ENCODE measurements at places on chromosomes 5 and 9. TPM values are rescaled to one million over a fixed set of nuclear protein-coding genes. Genes with fewer than 3 reads are reported as not detected.

SPINK6 gene
- polyA plus RNA-seq, result not detected

HRH2 gene
- polyA plus RNA-seq, result 6.2 TPM

FAM240B gene
- polyA plus RNA-seq, result not detected

CERCAM gene
- 43.2 TPM for polyA plus RNA-seq

GRCh38 chr5:54792611-54793404 is 192.6 kb downstream of the ESM1 start:
- DNase-seq, result no peak

DNA sequence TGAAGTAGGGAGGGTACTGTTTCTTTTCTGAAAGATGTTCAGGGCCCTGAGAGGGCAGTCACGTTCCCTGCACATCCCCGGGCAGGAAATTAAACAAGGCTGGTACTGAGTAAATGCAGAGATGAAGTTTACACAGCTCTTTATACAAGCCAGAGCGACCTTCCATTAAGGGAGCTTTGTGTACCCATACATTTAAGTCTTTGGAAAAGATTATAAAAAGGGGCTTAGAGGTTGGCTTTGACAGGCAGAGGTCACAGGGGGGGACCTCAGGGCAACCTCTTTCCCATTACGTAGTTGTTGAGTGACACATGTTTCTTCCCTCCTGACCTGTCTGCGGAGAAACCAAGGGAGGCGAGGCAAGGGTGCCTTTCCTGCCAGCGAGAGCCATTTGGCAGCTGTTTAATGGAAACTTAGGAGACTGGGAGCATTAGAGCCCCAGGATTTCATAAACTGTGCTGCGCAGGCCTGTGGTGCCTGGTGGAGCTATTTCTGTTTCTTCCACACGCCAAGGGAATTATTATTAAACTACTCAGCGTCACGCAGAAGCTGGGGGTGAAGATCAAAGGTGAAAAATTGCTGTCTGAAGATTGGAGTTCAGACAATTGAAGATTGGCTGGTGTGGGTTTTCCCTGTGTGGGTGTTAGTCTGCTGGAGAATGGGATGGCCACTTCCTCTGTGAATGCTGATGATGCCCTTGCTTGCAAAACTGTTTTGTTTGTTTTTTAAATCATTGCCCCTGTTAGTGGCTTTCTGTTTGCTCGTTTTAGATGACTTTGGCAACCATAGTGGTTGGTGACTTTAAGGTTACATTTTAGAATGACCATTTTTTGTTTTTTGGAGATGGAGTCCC is 3.2 kb upstream of the SMIM32 start:
- DNase-seq, result no peak

- DNase-seq, result no peak
Measured at GRCh38 chr5:144117412-144117811, 53.0 kb downstream of the YIPF5 start.

GRCh38 chr5:153361735-153362409 is 128.6 kb upstream of the GRIA1 start:
- DNase-seq, result no peak

DNA sequence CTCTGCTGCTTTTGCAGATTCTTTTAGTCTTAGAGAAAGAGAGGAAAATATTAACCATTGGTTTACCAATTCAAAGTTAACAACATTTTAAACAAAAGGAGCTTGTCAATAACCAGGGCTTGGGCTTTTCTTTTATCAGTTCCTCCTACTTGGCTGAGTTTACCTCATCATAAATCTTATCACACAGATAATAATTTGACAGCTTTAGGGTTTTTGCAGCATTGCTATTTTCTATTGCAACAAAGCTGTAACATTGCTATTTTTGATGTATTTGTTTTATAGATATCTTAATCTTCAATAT is 9.8 kb upstream of the ABL1 start:
- DNase-seq, result no peak

DNA sequence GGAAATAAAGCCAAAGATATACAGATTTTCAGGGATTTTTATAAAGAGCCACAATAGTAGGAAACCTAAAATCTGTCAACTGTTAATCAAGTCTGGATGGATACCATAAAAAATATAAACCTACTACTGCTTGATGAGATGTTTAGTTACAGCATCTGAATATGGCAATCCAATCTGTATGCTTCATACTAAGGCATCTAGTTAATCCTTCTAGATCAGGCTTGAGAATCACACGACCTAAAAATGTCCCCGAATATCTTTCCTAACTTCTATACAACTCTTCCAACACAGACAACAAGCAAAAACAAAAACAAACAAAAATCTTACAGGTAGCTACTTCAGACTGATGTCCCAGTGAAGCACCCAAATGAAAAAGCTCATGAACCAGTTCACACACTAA is 29.8 kb downstream of the SSBP2 start:
- DNase-seq, result no peak

DNA sequence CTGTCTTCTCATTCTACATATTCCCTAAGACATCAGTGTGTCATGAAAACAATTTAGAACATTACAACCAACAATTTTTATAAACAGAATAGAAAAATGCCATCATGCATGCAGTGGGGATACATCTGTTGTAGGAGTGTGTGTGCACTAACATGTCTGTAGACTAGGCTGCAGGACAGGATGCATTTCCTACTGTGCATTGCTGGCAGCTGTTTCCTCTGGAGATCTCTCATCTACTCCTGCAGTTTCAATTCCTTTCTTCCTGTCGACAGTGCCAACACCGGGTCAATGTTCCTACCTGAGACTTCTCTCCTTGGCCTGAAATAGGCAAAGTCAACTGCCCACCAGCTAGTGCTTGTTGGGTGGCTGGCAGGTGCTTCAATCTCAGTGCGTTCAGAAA is 69.8 kb downstream of the ANKH start:
- no peak for DNase-seq

GRCh38 chr5:159208514-159209437 is 577 bp downstream of the RNF145 start:
- peak; percentile 48 for DNase-seq

- no peak for DNase-seq
Measured at GRCh38 chr9:35937227-35937626, 20.7 kb downstream of the OR2S2 start.

DNA sequence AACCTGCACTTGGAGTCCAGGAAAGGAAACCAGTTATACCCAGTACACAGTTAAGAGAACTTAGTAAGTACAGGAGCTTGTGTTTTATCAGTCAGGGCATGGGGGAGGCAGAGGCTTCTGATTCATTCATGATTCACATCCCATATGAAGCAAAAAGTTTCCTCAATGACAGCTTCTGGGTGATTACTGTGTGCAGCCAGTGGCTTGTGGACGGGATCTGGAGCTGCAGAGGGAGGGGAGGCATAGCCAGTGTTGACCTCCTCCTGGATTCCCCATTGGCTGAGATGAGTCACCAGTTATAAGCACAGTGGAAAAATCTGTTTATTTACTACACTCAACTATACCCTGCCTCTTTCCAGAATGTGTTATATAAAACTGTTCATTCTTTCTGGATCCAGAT is 17.7 kb downstream of the IL31RA start:
- no peak for DNase-seq

DNA sequence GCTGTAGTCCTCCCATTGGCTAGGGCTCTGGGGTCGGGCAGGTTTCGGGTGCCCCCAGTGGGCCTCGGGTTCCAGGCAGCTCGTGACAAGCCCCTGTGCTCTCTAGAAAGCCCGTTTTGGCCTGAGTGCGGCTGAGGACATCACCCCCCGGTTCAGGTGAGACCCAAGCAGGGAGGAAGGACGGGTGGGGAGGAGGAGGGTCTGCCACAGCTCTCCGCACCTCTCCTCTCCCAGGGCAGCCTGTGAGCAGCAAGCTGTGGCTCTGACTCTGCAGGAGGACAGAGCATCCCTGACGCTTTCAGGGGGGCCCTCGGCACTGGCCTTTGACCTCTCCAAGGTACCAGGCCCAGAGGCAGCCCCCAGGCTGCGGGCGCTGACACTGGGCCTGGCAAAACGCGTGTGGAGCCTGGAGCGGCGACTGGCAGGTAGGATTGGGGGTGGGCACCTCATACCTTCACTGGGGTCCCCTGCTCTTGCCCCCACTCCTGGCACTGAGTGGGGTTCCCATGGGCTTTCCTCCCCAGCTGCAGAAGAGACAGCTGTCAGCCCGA is 672 bp downstream of the PAXX start:
- DNase-seq, result no peak

DNA sequence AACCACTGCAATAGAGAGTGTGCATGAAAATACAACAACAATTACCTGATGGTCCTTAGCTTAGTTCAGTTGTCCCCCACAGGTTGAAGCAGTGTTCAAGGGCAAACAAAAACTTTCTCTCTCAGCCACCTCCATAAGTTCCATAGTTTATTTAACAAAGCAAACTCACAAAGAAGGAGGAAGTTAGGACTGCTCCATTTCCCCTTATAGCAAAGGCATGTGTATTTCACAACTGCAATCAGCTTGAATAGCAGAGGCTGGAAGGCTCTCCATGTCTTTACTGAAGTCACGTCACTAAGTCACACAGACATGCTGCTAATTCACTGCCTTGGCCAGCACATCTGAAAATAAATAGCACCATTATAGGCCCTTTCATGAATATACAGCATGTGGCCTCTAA is 43.3 kb downstream of the DOCK8 start:
- no peak for DNase-seq

DNA sequence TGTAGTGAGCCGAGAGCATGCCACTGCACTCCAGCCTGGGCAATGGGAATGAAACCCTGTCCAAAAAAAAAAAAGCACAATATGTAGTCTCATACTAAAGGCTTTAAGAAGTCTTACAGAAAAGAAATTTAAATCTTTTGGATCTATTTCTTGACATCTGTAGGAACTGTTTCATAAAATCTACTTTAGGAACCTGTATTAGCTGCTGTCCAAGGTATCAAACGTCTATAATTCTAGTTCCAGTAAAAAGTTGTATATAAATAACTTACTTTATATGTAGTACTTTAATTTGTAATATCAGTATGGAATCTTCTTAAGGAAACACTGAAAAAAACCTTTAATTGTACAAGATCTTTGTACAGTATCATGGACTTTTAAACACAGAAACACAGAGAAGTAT is 106.8 kb upstream of the RASGRF2 start:
- DNase-seq, result no peak

DNA sequence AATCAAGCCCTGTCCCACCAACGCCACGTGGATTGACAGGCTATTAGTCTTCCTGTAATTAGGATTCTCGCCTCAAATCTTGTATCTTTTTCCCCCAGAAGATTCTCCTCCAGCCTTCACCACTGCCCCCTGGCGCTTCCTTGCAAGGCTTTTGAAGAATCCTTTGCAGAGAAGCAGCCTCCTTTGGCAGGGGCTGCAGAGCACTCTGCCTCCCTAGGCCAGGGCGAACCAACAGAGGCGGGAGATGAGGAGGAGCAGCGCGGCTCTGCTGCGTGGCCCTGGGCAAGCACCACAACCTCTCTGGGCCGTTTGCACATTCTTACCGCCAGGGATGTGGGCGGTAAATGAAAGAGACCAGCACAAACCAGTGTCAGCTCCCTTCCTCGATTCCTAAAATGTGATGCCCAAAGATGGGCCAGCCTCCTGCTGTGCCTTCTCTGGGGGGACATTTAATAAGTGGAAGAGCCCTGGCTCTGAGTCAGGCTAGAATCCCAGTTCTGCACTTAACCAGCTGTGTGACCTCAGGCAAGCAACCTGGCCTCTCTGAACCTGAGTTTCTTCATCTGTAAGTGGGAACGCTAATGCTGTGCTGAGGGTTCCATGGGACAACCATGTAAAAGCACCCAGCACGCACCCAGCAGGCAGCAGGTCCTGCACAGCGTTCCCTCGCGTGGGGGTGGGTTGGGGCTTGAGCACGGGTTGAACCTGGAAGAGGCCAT is 128.6 kb downstream of the KCNIP1 start:
- DNase-seq, result no peak

DNA sequence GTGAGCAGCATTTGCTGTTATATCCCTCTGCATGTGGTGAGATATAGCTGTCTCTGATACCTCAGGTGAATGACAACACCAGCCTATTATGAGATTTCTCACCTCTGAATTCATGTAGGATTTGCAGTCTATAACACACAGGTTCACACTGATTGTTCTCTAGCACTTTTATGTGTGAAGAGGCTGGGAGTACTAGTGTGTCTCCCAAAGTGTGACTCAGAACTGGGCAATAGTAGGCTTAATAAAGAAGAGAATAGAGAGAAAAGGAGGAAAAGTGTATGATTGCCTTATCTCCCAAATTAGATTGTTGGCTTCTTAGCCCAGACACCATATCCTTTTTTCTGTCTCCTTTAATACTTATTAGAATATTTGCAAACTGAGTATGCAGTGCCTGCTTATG is 232.0 kb downstream of the PJA2 start:
- DNase-seq, result no peak

DNA sequence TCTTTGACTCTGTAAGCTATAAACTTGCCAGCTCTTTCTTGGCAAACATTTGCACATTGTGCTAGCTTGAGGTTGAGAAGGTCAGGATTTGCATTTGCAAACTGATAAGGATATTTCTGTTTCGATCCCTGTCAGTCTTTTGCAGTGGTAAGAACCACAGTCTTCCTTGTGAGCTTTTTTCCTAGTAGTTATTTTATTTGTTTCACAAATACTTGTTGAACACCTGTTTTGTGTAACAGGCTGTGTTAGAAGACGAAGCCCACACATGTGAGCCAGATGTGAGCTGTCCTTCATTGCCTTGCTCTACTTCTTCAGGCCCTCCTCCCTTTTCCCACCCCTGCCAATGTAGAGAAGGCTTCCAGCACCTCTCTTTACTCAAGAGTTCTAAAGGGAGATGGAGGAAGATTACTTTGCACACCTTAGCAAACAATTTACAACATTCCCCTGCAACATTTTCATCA is 327.0 kb upstream of the KLF4 start:
- DNase-seq, result no peak

- DNase-seq, result no peak
Measured at GRCh38 chr5:110225949-110226348, 500.5 kb downstream of the TMEM232 start.

GRCh38 chr5:147384346-147385193 is 125.3 kb downstream of the DPYSL3 start:
- DNase-seq, result no peak

DNA sequence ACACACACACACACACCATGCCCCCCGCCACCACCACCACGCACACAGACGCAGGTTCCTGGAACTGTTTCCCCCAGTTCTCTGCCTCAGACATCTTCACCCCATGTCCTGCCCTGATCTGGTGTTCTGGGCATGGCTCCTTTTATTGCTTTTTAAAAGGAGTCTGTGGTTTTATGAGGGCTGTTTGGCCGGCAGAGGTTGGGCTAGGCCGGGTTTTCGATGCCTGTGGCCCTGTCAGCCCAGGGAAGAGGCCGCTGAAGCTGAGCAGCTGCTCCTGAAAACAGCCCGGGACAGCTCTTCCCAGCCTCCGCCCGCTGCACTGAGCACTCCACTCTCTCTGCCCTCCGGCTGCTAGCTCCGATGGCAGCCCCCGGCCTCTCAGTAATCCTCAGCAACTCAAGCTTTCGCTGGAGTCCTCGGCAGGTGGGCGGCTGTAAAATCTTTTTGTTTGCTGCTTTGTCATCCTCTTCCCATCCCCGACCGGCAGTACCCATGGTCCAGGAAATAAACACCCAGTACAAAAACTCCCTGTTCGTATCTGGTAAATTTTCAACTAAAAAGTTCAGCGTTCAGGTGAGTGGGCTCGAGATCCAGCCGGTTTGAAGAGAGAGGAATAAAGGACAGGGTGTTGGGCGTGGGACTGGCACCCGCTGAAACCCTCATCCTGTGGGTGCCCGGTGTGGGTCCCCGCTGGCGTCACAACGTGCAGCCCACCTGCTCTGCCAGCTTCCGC is 103.0 kb upstream of the ERCC6L2 start:
- DNase-seq, result peak; percentile 66
